Stimulated activated CD4-positive, alpha-beta T cell treated with anti-CD3 and anti-CD28 coated beads, TNF-alpha, amount 100 ng/mL, for 48 hours (primary cell): ENCODE measurements at places on chromosomes 4 and X.
A peak's percentile ranks its signal among the peaks of the same experiment; 100 is the strongest.

- no peak for DNase-seq
Measured at GRCh38 chrX:17836830-17837229, 24.3 kb downstream of the RAI2 start.

DNA sequence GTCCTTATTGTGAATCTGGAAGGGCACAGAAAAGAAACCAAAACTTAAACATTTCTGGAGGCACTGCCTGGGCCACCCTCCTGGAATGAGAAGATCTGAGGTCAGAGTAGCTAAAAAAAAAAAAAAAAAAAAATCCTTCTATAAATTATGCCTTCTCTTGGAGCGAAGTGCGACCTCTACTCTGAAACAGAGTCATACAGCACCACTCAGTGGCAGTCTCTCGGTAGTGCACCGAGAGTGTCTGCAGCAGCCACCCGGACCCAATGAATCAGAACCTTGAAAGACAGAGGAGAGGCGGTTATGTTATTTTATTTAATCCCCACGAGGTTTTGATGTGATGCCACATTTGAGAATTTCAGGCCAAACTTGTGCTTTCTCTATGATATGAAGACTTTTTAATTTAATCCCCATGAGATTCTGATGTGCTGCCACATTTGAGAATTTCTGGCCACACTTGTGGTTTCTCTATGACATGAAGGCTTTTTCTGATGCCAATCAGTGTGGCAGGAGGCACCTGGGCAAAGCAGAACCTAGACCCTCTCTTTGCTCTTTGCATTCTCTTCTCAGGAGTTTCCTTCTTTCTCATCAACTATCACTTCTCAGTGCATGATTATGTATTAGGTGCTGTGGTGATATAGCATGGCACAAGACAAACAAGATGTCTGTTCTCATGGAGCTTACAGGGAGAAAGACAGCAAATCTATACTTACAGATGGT is 5.6 kb upstream of the CT47C1 start:
- peak; percentile 4 for DNase-seq

- DNase-seq: no peak
Measured at GRCh38 chrX:119981286-119982070, 37.9 kb upstream of the NKAP start.

DNA sequence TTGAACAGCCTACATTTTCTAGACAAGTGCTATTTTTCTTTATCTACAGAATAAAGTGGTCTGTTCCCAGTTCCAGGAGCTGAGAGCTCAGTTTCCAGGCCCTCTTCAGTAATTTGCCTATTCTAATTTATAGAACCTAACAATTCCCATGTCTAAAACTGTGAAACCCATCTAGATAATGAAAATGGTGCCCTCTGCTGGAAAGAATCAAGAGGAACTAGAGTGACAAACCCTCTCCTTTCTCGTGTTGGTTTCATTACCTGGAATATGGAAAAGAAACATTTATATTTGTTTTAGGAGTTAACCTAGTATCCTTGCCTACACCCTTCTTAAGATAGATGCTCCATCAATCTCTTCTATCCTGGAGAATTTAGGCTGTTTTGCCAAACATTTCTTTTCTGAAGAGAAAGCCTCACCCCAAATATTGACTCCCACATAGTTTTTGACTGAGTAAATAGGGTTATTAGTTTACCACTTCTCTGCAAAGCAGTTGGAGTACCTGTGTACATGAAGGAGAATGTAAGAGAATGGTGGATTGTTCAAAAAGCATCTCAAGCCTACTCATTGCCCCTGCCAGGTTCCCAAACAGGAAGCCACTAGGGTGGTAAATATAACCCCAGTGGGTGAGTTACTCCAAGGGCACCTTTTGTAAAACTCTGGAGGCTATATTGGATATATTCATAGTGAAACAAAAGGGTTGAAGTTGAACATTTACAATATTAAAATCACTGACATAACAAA is 121.6 kb downstream of the RASL11B start:
- peak; percentile 12 for DNase-seq

- DNase-seq: no peak
Measured at GRCh38 chr4:115437739-115438138, 324.3 kb upstream of the NDST4 start.

GRCh38 chr4:116724249-116724648 is 361.1 kb downstream of the TRAM1L1 start:
- DNase-seq: no peak

- no peak for DNase-seq
Measured at GRCh38 chrX:63935835-63936234, 150.8 kb upstream of the ARHGEF9 start.

GRCh38 chrX:120365320-120365719 is 3.4 kb downstream of the ATP1B4 start:
- no peak for DNase-seq

GRCh38 chr4:72209600-72209999 is 177.8 kb downstream of the NPFFR2 start:
- DNase-seq: no peak

GRCh38 chr4:3715061-3715854 is 50.9 kb upstream of the ADRA2C start:
- no peak for DNase-seq
